MM.1S (cell line): ENCODE measurements at places on chromosomes 7 and 10.

DNA sequence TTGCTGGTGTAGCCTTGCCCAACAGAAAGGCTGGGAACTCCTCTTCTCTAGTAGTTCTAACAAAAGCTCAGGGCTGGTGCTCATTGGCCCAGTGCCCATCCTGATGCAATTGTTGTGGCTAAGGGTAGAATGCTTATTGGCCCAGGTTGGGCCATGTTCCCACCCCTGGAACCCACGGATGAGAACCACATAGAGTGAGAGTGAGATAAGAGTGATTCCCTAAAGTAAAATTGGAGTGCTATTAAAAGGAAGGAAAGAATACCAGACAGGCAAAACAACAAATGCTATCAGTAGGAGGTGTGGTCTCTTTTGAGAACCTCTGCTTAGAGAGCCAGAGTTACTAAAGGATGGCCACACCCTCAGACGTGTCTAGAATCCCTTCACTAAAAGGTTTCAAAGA lies 49.2 kb downstream of the LGI1 start:
- no peak for DNase-seq

DNA sequence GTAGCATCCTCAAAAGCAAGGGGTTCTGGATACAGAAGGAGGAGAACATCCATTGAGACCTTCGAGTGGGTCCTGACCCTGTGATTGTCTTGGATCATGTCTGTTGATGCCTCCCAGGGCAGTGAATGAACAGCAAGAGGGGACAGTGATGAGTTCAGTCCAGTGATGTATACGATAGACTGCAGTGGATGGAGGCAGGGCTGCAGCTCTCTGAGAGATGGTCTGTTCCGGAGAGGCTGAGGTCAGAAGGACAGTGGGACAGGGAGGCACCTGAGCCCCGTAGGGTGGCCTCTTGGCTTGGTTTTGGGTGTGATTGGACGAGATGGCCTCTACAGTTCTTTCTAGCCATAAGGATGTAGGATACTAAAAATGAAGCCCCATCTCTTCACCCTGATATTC lies 280.4 kb downstream of the CAMK1D start:
- DNase-seq, result no peak

DNA sequence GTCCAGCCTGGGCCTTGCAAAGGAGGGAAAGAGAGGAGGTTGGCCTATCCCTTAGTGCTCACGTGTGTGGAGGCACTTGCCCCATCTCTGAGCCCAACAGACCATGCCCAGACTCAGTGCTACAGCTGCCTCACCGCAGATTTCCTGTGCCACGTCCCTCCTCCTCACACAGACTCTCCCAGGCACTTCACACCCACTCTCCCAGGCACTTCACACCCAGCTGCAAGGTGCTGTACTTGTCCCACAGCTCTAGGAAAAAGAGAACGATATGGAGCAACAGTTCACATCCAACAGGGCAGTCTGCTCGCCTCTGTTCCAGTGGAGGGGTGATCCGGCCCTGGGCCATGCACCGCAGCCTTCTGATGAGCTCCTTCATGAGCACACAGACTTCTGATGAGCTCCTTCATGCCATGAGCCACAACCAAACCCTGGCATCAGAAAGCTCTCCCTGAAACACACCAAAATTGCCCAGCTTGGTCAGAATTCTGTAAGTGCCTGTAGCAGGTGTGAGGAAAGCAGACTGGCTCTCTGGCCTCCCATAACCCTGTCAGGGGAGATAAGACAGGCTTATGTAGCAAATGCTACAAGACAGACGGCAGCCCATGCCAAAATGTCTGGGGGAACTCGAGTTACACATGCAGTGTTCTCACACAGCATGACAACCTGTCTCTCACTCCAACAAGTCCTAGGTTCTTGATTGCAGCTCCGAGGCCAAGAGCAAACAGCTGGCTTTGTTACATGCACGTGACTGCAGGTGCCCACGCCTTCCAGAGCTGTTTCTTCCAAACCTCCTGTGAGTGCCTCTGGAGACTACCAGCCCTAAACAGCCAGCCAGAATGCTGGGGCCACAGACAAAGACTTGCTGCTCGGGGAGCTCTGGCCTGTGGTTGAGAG lies 348.5 kb downstream of the GRID1 start:
- DNase-seq, result peak; percentile 41

GRCh38 chr10:72694476-72695369 lies 2.8 kb downstream of the MCU start:
- peak; percentile 18 for DNase-seq

DNA sequence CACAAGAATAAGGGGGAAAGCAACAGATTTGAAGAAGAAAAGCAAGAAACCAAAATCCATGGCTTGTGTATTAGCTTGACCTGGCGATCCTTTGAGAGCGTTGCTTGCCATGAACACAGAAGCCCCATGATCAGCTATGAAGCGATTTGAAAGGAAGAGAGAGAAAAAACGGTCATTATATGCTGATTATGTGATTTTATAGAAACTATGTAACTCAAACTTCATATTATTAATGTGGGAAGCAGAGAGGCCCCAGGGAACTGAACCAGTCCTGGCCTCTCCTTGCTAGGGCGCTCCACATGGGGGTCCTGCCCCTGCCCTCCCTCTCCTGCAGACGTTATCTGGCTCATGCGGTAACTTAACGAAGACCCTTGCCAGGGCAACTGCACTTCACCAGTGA lies 306.1 kb upstream of the ADARB2 start:
- DNase-seq, result no peak

GRCh38 chr7:123571684-123572083 lies 14.1 kb upstream of the NDUFA5 start:
- DNase-seq, result no peak

DNA sequence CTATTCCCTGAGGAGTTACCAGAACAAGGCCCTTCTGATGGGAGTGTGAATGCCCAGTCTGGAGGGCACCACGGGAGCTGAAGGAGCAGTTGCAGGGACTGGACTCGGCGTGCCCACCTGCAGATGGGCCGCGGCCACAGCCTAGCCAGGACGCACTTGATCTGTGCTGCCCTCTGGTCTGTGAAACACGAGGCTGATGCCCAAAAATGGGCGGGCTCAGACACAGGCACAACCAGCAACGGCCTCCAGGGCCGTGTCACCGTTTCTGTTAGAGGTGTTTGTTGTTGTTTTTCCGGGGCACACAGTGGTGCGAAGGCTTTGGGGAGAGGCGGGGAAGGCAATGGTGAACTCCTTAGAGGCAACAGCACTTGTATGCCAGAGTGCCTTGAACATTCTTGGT lies 235.8 kb downstream of the DNAJB6 start:
- no peak for DNase-seq

- no peak for DNase-seq
These were observed 220.0 kb upstream of the NPVF start for GRCh38 chr7:25448301-25448700.

- DNase-seq, result no peak
These were observed 12.0 kb upstream of the ZNF800 start for GRCh38 chr7:127404286-127405072.

DNA sequence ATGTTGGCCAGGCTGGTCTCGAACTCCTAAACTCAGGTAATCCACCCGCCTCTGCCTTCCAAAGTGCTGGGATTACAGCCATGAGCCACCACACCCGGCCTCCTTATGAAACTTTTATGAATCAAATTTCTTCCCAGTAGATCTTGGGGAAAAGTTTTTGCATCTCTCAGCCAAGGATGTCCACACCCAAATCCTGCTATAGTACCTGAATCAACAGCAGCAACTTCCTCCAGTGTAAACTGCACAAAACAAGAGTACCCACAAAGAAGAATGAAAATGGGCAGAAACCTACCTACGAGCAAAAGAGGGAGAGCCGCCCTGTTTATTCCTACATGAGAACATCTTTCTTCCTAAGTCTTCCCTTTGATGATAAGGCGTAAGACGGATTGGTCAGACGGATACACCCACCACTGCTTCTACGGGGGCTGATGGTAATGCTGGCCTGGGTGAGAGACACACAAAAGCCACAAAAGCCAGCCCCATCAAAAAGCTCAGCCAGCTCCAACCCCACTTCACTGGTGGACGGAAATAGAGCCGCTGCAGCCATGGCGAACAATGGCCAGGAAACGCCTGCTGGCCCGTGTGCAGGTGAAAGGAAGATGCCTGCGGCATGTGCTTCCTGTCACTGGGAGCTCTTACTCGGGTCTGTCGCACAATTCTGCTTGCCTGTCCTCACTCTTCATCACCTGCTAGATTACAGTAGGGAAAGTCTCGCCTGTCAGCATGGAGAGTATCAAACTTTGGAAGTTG lies 10.4 kb downstream of the JCAD start:
- DNase-seq, result no peak

DNA sequence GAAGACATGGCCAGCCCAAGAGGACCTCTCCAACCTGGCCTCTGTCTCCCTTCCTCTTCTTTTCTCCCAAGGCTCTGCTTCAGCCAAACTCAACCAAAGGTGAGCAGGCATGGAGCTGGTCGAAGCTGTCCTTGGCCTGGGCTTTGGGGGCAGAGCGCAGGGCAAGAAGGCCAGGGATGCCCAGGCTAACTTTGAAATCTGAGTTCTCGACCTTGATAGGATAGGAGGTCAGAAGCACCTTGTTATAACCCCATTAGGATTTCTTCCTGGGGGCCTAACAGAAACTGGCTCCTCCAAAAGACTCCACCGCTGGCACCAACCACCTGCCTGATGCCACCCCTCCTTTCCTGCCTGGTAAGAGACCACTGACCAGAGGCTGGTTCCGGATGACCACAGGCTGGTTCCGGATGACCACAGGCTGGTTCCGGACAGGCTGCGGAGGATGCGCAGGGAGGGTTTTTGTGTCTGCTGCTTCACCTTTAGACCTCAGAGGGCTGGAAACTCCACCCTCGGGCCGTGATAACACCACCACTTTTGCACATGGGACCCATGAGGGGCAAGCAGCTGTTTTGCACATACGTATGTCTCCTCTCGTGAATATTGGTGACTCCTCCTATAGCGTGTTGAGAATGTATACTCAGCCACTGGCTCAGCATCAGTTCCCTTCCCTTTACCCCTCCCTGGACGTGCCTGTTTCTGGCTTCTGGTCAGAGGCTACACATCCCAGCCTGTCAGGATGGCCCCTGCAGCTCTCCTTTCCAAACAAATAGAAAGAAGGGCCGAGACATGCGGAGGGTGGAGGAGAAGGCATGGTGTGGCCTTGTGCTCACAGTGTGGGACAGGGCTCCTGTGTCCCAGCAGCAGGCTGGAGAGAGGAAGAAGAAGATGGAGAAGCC lies 140.1 kb downstream of the DNAJB6 start:
- no peak for DNase-seq

GRCh38 chr7:17772581-17773288 lies 167.6 kb downstream of the SNX13 start:
- DNase-seq, result peak; percentile 66

DNA sequence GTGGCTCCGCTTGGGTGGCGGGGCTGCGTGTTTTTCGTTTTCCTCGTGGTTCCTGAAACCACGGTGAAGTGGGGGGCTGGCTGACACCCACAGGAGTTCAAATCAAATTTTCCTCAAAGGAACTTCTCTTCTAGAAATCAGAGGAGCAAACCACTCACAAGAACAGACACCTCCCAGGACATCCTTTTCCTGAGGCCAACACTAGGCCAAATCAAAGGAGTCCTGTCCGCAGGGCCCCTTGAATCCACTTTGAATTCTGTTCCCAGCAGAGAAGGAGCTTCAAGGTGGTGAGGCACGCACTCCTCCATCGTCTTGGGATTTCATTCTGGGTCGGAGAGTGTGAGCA lies 29.9 kb upstream of the ZNF273 start:
- no peak for DNase-seq

DNA sequence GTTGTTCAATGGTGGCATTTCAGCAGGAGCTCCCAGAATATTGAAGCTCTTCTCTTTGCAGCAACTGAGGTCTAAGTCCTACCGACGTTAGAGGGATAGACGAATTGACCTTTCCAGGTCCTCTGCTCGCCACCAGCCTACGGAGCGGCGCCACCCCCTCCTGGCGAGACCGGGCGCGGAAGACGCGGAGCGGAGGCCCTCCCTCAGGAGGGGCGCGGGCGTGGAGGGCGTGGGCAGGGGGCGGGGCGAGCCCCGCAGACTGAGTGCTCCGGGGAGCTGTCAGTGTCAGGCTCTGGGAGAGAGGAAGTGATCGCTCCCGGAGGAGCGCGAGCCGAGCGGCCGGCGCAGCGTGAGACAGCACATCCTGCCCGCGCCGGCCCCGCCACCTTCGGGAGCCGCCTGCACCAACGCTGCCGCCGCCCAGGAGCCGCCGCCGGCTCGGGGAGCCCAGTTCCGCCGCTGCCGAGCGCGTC lies at the start of gene DYNC1I1:
TSS of gene DYNC1I1 (plus strand) at position 257 of the 473 bp plus-strand sequence. CDS start 32,176 bp downstream, outside the sequence.
- peak; percentile 81 for DNase-seq

DNA sequence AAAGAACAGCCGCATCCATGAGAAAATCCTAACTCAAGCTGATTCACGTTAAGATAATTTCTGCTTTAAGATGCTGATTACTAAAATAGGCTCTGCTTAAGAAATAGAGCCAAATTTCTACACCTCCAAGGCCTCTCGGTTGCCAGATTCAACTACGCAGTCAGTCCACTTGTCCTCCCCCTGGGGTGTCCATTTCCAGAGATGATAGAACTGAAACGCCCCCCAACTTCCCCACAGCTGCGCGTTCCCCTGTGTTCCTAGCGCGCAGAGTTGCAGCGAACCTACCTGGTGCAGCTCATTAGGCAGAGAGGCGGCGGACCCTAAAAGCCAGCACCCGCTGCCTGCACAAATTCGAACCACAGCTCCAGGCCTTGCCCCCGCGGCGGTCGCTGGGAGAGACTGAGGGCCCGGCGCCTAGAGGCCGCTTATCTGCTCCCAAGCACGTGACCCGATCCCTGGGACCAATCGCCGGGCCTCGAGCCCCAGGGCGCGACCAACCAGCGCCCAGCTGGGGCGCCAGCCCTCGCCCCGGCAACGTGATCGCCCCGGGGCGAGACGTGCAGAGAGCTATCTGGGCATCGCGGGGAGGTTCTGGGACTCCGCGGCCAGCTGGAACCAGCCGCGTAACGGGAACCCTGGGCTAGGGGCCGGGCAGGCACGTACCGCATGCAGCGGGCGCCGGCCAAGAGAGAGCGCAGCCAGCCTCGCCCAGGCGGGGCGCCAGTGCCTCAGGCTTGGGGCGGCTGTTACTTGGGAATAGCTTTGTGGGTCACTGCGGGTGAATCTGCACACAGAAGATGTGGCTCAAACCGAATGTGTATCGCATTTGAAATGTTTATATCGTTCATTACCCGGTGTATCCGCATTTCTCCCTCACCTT lies at the start of gene PPP1R3C:
TSS of gene PPP1R3C (minus strand) at position 401 of the 880 bp plus-strand sequence. CDS start at position 299, 102 bp downstream.
- DNase-seq, result peak; percentile 16

DNA sequence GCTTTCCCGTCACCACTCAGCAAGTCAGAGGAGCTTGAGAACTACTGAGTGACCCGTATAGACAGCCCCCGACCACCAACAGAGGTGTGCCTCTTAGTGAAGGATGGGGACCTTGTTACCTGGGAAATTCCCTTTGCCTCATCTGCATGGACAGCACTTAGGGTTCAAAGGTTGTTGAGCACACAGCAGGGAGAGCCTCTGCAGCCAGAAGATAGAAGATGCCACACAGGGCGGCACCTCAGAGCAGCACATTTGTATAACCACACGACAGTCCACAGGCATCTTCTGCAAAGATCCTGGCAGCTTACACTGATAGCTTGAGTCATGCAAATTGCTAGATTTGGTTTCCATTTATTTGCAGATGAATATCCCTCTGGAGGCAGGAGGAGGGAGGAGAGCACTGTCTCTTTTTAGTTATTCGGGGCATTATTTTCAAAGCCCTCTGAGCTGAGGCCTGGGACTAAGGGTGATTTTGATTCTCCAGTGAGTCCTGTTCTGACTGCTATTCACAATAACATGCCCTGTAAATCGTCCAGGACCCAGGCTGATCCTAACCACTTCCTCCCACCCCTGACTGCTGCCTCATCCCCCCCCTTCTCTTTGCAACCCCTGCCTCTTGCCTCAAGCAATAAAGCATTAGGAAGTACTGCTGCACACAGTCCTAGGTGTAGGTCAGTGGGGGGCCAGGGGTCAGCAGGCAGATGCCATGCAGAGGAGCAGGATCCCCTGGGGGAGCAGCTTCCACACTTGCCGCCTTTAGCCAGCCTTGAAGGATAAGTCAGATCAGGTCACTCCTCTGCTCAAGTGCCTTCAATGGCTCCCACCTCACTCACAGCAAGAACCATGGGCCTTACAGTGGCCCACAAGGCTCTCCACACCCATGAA lies 24.6 kb upstream of the INMT start:
- DNase-seq, result no peak
